Choroid plexus epithelial cell (primary cell): ENCODE measurements at places on chromosomes 11 and 22.

- DNase-seq: no peak
Measured at GRCh38 chr11:69173925-69174581, 18.3 kb downstream of the SMIM38 start.

DNA sequence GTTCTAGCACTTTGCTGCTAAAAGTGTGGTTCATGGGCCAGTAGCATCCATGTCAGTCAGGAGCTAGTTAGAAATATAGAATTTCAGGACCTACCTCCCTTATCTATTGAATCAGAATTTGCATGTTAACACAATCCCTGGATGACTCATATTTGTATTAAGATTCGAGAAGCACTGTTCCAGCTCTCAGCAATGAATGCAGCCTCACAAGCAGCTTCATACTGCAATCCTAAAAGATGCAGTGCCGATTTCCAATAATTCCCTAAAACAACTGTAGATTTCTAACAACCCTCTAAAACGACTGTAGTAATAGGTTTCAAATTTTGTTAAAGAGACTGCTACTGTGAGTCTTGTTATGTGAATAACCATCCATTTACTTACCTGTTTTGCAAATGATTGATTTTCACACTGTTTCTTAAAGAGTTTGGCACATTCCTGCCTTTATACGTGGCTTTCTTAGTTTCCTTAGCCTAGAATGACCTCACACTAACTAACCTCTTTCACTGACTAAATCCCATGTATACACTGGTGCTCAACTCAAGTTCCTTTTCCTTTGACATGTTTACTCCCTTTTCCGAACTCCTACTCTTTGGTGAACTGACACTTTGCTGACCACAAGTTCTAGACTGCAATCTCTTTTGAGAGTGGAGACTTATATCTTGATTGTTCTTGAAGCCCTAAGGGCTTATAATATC lies 511.8 kb downstream of the METTL15 start:
- DNase-seq: peak; percentile 67

DNA sequence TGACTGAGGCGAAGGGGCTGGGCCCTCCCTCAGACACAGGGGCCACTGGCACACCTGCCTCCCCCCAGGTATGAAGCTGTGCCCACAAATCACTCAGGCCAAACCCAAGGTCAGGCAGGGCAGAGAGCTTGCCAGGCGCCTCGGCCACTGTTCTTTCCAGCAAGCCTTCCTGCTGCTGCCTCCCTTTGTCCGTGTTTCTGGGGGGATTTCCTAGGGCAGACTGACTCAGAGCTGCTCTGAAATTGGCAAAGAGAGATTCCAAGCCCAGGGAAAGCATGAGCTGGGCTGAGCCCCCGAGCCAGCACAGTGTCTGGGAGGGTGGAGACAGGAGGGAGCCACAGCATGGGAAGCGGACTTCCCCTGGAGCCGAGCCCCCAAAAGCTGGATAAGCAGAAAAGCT lies 33.2 kb downstream of the PPP2R1B start:
- peak; percentile 88 for DNase-seq

- DNase-seq: no peak
Measured at GRCh38 chr22:16806401-16806800, 18.8 kb downstream of the XKR3 start.

DNA sequence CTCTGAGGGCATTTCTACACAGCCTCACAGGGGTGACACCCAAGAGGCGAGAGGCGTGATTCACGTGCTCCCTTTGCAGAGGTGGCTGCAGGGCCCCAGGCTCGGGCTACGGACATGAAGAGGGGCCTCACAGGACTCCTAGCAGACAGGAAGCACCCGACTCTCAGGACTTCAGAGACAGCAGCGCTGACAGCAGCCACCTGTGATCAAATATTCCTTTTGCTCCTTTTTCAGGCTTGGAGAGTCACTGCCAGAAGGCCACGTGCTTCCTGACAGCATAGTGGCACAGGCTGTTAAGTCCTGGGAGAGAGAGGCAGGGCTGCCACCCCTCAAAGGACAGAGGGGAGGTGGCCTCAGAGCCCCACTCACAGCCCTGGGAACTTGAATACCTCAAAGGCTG lies 348.9 kb downstream of the CADM1 start:
- DNase-seq: no peak

DNA sequence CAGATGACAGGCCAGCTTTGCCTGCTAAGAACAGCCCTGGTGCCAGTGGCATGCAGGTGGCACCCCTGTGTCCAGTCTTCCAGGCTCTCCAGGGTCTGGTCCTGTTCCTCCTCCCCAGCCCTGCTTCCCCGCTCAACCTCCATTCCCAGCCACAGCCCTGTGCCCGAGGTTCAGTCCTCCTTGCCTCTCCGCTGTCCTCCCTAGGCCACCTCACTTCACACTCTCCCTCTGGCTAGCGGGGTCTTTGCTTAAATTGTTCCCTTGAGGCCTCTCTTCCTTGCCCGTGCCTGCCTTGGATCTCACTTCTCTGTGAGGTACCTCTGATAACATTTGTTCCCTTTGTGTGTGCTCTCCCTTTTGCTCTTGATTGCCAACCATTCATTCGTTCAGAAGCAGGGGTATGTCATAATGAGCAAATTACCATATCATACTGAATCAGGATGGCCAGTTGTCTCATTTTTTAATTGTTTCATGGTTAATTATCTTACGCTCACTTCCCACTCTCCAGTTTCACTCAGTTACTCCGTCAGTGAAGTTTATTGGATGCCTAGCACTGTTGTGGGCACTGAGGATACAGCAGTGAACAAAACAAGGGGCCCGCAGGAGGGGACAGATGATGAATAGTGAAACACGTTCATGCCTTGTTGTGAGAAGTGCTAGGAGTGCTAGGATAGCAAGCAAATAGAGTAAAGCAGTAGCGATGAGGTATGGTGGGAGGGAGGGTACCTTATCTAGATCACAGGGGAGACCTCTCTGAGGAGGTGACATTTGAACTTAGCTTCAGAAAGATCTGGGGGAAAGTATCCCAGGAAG lies 7.4 kb downstream of the BMAL1 start:
- no peak for DNase-seq

GRCh38 chr11:117825538-117826189 lies 1.1 kb upstream of the FXYD2 start:
- no peak for DNase-seq

GRCh38 chr22:46463435-46464227 lies 73.8 kb downstream of the CELSR1 start:
- no peak for DNase-seq

DNA sequence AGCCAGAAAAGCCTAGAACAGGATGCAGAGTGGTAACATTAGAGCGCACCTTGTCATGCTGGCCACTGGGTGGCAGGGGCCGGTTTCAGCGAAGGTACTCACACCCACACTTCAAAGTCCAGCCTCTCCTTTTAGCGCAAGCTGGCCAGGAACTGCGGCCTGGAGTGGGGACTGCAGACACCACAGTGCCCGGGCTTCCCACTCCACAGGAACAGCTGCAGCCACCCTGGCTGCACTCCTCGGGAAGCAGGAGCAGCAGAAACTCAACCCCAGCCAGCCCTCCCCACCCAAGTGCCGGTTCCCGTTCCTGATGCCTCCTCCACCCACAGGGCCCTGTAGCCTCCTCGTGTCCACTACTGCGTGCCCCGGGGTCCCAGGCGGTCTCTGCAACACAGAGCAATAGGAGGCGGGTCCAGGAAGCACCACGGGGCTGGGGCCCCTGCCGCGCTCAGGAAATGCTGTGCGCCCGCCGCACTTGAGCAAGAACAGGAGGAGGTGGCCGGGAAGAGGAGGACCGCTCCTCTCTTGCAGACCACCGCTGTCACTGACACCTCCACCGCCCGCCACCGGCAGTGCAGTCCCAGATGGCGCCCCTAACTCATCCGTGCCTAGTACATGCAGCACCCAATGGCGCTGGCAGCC lies 2.2 kb downstream of the RFPL2 start:
- DNase-seq: peak; percentile 52

GRCh38 chr11:130891326-130891725 lies 25.0 kb downstream of the SNX19 start:
- DNase-seq: no peak

DNA sequence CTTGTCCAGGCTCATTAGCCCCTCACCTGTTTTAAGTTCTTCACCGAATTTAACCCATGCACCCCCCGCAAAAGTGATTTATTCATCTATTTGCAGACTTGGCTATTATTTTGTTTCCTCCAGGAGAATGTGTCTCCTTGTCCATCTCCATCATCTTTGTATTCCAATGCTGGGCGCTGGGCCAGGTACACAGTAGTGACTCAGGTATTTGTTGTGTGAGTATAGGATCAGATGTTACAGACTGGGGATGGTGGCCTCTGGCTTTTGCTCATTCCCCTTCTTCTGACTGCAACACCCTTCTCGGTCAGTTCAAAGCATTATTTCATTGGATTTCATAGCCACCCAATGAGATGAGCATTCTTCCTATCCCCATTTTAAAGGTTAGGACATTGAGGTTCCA lies 408.2 kb downstream of the MN1 start:
- DNase-seq: no peak

GRCh38 chr22:39898997-39899396 lies 1.9 kb upstream of the GRAP2 start:
- no peak for DNase-seq

DNA sequence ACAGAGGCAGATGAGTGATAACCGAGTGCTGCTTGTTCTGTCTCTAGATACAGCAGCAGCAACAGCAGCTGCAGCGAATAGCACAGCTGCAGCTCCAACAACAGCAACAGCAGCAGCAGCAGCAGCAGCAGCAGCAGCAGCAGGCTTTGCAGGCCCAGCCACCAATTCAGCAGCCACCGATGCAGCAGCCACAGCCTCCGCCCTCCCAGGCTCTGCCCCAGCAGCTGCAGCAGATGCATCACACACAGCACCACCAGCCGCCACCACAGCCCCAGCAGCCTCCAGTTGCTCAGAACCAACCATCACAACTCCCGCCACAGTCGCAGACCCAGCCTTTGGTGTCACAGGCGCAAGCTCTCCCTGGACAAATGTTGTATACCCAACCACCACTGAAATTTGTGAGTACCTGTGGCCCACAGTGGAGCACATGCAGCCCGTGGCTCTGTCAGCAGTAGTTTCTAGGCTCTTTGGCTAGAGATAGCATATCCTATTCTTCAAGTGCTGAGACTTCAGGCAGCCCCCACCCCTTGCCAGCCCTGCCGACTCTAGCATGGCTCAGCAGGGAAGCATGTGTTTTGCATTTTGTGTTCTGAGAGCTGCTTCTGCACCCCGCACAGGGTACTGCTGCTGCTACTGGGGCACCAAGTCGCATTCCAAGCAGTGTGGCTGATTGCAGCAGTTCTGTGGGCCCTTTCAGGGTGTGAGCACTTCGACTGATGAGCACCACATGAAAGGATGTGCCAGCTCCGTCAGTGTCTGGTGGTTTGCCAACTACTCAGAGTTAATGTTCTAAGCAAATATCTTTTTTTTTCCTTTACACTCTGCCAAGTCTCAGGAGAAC lies 59.2 kb downstream of the MED15 start:
- DNase-seq: peak; percentile 77

- DNase-seq: no peak
Measured at GRCh38 chr11:10978198-10978597, 120.3 kb upstream of the ZBED5 start.

- no peak for DNase-seq
Measured at GRCh38 chr11:33162831-33163230, 1.6 kb upstream of the CSTF3 start.

- DNase-seq: no peak
Measured at GRCh38 chr22:50516891-50517290, 8.5 kb downstream of the SCO2 start.

- DNase-seq: no peak
Measured at GRCh38 chr11:125271483-125272091, 107.0 kb downstream of the PKNOX2 start.

DNA sequence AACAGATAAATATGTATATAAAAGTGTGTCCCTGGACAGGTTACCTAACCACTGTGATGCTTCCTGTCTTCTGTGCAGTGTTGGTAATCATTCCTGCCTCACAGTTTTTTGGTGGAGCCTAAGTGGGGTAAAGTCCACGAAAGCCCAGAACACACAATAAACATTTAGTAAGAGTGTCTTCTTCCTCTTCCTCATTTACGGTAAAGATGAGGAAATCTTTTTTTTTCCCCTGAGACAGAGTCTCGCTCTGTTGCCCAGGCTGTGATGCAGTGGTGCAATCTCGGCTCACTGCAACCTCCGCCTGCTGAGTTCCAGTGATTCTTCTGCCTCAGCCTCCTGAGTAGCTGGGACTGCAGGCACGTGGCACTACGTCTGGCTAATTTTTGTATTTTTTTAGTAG lies 117.1 kb downstream of the LDLRAD3 start:
- DNase-seq: no peak

DNA sequence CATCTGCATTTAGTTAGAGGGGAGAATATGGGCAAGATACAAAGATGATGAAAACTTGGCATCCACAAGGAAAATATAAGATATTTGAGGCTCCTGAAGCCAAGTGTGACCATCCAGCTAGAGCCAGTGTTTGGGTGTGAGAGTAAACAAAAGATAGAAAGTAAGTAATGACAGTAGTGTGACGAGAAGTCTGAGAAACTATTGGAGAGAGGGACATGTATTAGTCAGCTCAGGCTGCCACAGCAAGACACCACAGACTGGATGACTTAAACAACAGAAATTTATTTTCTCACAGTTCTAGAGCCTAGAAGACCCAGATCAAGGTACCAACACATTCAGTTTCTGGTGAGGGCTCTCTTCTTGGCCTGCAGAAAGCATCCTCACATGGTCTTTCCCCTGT lies 6.4 kb upstream of the CCKBR start:
- no peak for DNase-seq

GRCh38 chr11:19873730-19874129 lies 161.1 kb downstream of the NAV2 start:
- no peak for DNase-seq

GRCh38 chr11:76347466-76347865 lies 33.5 kb downstream of the THAP12 start:
- no peak for DNase-seq

- DNase-seq: no peak
Measured at GRCh38 chr11:130562549-130562948, 114.1 kb downstream of the ADAMTS15 start.

DNA sequence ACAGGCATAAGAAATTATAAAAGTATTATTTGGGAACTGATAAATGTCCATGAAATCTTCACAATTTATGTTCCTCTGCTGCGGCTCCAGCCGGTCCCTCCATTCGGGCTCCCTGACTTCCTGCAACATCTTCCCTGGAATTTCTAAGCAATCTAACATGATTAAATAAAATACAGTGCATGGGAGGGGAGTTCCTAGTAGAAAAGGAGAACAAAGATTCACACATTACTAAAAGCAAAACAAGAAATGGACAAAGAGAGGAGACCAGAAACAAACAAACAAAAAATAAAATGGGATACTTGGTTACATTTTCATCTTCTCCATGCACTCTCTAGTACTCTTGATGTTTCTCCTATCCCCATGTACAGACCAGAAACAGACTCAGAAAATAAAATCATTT lies 8.6 kb upstream of the APOL4 start:
- DNase-seq: no peak

DNA sequence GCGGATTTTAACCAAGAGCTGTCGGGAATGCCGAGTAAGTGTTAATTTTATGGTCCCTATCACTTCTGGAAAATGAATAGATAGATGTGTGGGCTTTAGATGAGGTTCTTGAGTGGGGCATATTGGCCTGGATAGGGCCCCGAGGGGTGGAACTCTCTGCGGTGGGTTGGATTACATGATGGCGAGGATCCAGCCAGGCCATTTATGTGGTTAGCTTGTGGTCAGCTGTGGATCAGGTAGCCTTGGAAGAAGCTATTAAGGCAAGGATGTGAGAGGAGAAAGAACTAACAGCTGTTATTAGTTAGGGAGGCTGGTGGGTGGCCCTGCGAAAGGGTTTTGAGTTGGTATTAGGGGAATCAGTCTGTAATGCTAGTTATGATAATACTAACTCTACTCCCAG lies 268.4 kb downstream of the NELL1 start:
- DNase-seq: no peak
